ENCODE measurements at places on chromosomes 6 and 20.
A peak's percentile ranks its signal among the peaks of the same experiment; 100 is the strongest.

GRCh38 chr20:51154708-51155690, 132.1 kb upstream of the KCNG1 start:
- DNase-seq = no peak

DNA sequence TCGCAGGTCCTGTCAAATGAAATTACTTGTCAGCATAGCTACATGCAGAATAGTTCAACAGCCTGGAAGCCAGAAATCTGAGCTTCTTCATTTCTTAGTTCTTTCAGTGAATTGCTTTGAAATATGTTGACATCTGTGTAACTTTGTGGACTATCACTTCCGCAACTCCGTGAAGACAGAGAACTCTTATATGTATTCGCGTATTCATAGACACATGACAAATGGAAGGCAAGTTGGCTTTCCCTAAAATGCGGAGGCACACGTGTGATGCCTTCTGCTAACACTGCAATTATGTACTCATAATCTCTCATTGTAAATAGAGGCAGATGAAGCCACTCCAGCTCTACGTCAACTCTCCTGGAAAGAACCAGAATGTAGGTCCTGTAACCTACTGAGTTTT, 701.5 kb downstream of the PRKN start:
- no peak for DNase-seq

DNA sequence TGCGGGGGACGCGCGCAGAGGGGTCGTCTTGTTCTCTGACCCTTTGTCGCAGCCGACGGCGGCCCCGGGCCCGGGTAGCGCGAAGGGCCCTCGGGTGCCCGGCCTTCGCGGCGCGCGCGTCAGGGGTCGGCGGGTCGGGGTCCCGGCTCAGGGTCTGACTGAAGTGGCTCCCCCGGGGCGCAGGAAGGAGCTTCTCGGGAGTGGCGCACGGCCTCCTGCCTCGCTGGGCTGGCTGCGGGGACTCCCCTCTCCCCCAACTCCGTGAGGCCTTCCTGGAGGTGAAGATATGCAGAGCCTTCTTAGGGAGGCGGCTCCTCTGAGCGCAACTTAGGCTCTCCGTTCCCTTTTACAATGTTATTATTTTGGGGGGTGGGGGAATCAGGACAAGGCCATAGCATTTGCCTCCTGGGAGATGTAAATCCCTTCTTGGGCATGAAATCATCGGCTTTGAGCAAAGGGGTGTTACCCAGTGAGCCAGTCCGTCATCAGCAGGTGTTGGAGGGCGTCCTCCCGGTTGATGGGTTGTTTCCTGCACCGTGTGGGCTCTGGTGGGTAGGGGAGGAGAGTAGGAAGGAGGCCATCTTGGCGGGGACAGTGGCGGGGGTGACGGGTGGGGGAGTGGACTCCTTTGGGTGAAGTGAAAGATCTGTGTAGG, 523 bp downstream of the CDS2 start:
- peak; percentile 46 for DNase-seq

- DNase-seq = no peak
These were observed 16.8 kb downstream of the TNFRSF21 start for GRCh38 chr6:47292944-47293343.

DNA sequence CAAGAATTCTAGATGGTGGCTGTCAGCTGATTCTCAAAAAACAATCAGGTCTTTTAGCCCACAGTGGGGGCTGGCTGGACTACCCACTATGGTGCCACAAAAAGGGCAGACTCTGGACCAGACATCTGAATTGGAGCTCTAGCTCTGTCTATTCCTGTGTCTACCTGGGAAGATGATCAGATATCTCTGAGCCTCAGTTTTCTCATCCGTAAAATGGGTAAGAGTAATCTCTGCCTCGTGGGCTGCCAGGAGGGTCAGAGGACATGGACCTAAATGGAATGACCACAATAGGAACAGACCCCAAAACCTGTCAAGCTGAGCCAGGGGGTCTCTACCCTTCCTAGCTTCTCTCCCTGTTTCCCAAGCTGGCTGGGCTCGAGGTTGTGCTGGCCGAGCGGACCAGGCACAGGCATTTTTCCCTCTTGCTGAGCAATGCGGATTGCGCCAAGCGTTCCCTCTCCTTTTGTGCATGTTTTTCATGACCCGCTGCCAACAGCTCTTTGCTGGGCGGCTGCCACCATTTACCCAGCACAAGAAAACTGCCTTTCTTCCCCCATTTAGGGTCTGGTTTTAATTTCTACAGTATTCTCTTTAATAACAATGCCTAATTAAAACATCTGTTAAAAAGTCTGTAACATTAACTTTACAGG, 74.7 kb upstream of the MAFB start:
- DNase-seq = no peak

DNA sequence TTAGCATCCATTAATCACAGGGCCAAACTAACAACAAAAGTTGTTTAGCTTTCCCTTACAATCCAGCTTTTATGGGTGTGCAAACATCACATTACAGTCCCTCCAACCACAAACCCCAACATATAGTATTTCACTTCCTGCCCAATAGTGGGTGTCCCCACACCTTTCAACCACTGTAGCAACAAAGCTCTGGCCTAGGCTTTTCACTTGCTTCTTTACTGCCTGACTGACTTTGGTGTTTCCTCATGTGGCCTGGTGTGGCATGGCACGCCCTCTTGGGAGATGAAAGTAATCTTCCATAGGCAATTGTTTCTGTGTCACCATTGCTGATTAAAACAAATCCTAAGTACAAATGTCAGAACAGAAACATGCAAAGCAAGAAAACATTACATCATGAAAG, 46.3 kb downstream of the MCM8 start:
- no peak for DNase-seq

DNA sequence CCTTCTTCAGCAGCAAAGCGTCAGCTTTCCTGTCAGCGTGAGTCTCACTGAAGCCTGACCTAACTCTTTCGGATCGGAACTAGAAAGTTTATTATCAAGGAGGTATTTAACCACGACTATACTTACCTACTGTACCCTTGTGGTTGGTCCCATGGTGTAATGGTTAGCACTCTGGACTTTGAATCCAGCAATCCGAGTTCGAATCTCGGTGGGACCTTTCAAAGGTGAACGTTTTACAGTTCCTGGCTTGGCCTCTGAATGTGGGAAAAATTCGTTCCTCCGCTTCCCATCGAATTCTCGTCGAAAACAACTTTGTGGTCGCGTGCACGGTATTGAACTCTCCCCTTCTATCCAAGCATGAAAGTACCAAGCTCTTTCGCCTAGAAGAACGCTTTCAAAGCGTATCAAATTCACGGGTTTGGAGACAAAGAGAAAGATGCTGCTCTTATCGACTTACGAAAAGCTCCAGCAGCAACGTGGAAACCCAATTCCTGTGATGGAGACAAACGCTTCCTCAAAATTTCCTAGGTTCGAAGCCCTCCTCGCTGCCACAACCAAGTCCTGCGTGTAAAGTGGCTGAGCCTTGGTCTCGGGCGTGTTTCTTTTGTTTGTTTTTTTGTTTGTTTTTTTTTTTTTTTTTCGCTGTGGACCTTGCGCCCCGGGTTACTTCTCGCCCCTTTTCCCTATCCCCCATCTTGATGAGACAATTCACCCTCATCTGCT, 63.7 kb downstream of the GPX5 start:
- peak; percentile 57 for DNase-seq

DNA sequence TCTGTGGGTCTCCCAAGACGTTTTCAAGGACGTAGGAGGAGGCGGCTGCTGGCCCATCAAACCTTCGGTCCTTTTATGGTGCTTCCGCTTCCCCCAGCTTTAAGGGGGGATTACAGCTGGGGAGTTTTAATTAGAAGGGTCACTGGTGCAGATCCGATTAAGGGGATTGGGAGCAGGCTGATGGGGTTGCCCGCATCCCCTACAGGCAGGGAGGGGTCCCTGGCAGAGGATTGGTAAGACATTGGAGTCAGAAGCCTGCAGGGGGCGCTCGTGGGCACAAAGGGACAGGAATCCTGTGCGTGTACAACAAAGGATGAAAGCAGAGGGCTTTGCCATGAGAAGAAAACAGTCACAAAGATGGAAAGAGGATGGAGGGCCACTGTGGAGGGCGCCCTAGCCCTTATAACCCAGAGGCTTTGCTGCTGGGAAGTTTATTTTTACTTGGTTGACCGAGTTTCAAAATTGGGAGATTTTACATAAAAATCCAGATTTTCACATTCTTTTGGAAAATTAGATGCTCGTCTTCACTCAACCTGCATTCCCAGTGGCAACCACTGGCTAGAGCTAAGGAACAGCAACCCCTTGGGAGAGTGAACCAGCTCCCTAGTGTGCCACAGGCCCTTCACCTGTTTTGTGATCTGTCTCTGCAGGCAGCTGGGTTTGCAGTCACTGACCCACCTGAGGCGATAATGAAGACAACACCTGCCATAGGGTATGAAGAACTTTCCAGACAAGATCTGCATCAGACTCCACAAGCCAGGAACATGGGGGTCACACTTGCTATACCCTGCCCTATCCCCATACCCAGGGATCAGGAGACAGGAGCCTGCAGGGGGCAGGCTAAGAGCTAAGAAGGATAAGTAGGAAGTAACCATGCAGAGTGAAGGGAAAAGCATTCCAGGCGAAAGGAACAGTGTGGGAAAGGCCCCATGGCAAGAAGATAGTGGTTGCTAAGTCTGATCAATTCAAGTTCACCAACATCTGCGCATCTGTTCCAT, 97.7 kb downstream of the KCNB1 start:
- peak; percentile 67 for DNase-seq

DNA sequence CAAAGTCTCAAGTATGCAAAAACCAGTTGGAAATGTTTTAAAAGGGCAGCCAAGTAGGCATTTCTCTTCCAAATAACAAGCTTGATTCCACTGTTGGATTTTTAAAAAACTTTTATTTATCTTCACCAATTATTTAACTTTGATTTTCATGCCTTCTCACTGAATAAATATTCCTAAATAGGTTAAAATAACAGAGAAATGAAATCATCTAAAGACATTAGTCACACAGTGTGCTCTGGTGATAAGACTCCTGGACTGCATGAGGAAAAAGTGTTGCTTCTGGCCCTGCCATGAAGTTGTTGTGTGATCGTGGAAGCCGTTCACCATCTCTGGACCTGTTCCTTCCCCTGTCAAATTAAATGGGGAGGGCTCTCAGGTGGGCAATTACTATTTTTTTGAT, 33.8 kb upstream of the IGF2R start:
- DNase-seq = no peak

- DNase-seq = no peak
These were observed 60.1 kb downstream of the PRND start for GRCh38 chr20:4781637-4782377.

DNA sequence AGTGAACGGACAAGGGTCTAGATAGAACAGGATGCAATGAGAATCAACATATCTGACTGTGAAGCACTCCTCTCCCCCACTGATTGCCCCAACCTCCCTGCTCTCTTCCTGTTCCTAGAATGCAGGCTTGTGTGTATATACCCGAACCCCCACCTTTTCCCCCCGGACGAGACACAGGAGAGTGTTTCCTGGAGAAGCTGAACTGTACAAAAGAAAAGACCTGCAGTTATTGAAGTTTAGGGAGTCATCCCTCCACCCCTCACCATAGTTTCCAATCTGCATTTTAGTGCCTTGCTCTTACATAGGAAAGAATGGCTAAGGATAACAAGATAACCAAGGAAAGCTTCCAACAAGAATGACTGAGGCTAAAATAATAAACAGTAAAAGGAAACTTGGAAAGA, 55.5 kb upstream of the PDE10A start:
- DNase-seq = no peak

DNA sequence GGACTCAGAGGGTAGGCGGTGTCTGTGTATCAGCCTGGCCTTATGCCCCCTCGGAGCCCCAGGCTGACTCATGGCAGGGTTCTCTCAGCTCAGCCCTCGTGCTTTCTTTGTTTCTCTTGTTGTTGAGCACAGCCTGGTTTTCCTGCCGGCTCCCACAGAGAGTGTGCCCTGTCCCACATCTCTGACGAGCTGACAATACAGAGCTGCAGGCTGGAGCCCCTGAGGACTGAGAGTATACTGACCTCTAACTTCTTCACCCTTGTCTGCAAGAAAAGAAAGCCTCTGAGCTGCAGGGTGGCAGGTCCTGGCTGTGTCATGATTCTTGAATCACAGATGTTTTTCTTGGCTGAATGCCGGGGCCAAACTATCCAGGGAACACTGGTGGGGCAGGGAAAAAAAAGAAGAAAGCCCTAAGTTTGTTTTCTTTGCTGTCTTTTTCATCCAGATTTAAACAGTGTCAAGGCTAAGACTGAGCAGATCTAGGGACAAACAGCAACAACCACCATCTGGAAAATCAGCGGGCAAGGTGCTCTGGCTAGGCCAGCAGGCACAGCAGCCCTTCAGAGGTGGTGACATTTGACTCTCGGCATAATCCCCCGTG, 63.3 kb upstream of the ZNF133 start:
- no peak for DNase-seq

- no peak for DNase-seq
These were observed 75.7 kb upstream of the PTCHD4 start for GRCh38 chr6:48186746-48187145.

- no peak for DNase-seq
These were observed 48.5 kb downstream of the RPF2 start for GRCh38 chr6:111030008-111031007.

GRCh38 chr6:30964075-30964474, 19.4 kb upstream of the MUC21 start:
- DNase-seq = no peak

DNA sequence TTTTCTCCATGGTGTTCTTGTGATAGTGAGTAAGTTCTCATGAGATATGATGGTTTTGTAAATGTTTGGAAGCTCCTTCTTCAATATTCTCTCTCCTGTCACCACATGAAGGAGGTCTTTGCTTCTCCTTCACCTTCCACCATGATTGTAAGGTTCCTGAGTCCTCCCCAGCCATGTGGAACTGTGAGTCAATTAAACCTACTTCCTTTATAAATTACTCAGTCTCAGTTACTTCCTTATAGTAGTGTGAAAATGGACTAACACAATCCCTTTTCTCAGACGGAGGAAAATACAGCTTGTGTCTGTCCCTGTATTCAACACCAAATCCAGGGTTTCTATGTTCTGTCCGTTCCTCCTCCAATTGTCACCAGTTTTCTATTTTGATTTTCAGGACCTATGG, 181.0 kb downstream of the ALDH8A1 start:
- DNase-seq = no peak

- DNase-seq = no peak
These were observed 5.5 kb downstream of the ZNF334 start for GRCh38 chr20:46507760-46508407.
